Activated T-cell treated with anti-CD3 and anti-CD28 coated beads, Interleukin-2, amount 50 U/mL, for 48 hours (primary cell): ENCODE measurements at places on chromosomes 2 and 18.

GRCh38 chr18:50953822-50954221 is 14.0 kb upstream of the ELAC1 start:
- no peak for DNase-seq

DNA sequence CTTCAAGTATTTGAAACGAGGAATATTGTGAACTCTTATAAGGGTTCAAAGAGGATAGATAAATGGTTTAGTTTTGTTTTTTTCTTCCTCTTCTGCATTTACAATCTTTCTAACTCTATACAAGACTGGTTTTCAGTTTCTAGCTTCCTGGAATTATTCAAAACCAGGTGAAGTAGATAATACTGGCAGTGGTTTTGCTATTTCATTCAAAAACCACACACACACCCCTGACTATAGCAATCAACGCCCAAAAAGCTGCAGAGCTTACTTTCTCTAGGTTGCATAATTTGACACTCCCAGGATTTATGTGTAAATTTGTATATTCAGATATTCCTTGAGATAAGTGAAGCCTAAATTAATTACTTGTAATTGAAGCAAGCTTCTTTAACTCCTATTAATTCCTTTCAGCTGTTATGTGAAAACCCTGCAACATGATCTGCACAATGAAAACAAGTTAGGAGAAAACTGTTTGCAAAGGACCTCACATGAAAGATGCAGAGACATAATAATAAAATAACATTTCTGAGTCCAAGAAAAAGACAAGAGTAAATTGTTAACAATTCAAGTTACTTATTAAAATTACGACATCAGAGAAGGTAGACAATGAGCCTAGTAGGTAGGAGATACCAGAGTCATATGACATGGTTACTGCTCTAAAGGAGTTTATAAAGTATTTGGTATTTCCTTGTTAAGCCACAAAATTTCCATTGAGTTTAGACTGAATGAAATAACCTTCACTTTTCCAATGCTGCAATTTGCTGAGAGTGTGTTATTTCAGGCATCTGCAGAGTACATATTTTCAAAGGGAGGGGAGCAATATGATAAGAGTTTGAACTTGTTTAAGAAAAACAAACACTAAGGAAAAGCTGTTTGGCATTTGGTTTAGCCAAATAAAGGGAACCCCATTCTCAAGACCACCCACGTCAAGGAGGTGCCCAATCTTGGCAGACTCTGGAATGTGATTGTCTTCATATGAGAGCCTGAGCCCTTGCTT is 1.6 kb upstream of the NFE2L2 start:
- DNase-seq = no peak

- no peak for DNase-seq
These were observed 43.4 kb downstream of the MC4R start for GRCh38 chr18:60329131-60329530.

DNA sequence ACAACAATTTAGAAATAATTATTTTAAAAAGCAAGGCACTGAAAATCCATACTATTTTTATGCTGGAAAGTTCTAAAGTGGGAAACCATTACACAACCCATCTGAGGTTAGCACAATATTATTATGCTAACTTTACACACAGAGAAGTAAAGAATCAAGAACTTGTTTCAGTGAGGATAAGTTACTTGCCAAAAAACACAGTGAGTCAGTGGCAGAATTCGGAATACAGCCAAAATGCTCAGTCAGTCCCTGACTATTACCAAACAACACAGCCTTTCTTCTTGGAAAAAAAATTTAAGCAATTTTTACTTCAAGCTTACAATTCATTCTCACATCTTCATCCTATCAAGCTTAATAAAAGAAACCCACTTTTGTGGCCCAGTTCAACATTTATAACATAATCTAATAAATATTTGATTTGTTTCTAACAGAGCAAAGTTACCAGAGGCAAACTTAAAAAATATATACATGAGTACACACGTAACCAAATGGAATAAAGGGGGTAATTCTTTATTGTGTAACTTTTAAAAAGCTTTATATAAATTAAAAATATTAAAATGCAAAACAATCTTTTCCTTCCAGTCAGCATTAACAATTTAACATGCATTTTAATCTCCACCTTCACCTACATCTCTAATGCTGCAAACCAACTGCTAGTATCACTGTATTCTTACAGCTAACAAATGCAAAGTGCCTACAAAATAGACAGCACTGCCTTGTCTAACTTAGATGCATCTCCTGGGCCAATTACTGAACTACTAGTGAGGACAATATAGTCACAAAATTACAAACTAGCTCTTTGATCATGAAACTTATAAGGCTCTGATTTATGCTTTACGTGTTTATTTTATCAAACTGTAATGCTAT is 55.2 kb downstream of the CCDC88A start:
- no peak for DNase-seq

- DNase-seq = no peak
These were observed 35.7 kb downstream of the ACKR3 start for GRCh38 chr2:236605345-236605734.

DNA sequence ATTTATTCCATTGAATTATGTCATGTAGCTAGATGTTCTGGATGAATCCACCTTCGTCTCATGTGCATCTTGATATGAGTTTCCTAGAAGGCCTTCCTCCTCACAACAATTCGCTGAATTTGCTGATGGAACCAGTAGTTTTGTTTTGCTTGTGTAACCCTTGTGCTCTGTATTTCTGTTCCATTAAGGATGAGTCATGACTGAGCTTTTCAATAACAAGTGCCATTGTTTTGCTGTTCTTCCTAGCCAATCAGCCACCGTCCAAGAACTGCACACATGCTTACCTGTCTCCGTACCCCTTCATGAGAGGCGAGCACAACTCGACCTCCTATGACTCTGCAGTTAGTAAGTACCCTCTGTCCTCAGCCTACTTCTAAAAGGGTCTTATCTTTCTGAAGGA is 2.3 kb downstream of the TMEM182 start:
- DNase-seq = no peak

DNA sequence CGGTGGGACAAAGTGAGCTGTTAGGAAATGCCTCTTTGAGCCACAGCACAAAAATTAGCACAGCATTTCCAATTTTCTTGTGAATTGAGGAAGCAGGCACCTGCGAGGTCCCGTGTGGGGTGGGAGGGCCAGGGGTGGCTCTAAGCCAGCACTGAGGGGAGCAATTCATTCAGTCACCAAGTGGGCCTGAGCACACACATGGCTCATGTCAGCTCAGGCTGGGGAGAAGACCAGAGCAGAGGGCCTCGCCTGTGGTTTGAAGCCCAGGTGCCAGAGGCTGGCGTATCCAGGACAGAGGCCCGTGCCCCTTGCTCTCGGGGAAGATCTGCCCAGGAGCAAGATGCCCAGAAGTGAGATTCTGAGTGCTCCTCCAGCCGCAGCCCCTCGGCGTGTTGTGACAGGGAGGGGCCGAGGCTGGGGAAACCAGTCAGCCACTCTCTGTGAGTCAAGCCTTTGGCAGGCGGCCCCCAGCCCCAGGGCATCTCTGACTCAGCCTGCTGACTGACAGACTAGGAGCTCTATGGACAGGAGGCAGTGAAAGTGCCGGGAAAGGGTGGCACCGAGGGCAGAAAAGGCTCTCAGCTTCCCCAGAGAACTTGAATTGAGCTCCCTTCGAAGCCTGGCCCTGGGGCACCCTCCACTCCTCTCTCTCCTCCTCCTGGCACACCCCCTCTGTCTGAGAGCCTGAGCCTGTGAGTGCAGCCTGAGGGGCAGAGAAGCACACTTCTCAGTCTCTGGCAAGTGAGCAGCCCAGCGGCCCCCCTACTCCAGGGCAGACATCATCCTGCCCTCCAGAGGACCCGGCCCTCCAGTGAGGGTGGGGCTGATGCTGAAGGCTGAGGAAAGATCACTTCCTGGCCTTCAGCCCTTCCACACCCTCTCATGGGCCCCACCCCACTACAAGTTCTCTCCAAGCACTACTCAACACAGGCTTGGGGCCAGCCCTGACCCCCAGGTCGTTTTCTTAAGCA is 32.3 kb downstream of the CYP26B1 start:
- no peak for DNase-seq

DNA sequence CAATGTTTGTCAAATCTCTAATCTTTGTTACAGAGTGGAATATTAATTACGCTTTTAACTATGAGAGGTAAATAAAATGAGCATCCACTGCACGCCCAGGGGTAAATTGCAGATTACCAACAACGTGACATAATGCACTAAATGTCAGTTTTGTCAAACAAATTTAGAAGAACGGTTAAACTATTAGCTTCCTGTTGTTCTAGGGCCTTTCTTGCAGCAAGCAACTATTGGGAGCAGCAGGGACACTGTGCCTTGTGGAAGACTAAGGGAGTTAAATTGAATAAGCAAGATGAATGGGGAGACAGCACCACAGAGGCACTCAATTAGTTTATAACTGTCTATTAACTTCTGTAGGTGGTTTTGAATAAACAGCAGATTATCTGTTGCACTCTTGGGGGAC is 391.0 kb upstream of the RAB12 start:
- no peak for DNase-seq

DNA sequence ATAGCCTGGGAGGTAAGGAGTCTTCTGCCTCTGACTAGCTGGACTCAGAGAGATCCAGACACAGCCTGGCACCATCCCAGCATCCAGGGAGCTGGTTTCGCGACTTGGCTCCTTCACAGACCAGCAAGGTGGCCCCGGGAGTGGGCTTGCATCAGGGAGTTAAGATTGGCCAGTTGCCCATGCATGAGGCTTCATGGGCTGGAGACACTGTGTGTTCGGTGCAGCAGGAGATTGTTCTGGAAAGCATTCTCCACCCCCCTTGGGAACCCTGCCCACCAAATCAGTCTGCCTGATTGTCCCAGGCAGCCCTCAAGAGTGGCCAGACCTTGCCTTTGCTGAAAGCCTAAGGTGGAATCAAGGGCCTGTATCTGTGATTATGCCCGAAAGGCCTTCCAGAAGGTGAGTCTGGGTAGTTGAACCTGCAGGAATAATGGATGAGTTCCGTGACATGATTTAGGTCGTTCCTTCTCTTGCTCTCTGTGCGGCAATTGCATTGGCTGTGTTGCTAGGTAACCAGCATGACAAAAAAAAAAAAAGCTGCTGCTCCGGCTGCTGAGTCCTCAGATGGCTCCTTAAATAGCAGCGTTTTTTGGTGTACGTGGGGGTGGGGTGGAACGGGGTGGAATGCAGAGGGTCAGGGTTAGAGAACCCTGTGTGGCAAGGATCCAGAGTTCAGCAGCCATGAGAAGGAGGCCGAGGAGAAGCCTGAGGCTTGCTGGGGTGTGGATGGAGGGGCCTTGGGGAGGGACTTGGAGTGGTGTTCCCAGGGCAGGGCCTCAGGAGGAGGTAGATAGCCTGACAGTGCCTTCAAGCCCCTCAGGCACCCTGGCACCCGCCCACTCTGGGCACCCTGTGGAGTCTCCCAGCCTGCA is 93.0 kb upstream of the MCFD2 start:
- DNase-seq = no peak
